ENCODE measurements at places on chromosomes 5 and 9. TPM values are rescaled to one million over a fixed set of nuclear protein-coding genes. Genes with fewer than 3 reads are reported as not detected.

GRCh38 chr5:8906303-8906967, 639.4 kb downstream of the SEMA5A start:
- H3K4me3 ChIP-seq = no peak overlapping the region
- H3K27me3 ChIP-seq = no peaks in the 10 kb centered on the region
- H3K4me1 ChIP-seq = no peaks in the 10 kb centered on the region
- H3K36me3 ChIP-seq = no peaks in the 10 kb centered on the region

GRCh38 chr5:107993341-107993740, 322.6 kb upstream of the EFNA5 start:
- no peaks in the 10 kb centered on the region for H3K4me1 ChIP-seq
- no peak for DNase-seq
- H3K4me3 ChIP-seq = no peak overlapping the region
- H3K27ac ChIP-seq = no peak overlapping the region
- no peaks in the 10 kb centered on the region for H3K36me3 ChIP-seq

The ECM2 gene
- 23.5 TPM for total RNA-seq

The C5orf34 gene
- 7.7 TPM for total RNA-seq

- no peak for DNase-seq
- H3K36me3 ChIP-seq = no peaks in the 10 kb centered on the region
- no peak overlapping the region for H3K4me3 ChIP-seq
- no peaks in the 10 kb centered on the region for H3K4me1 ChIP-seq
Measured at GRCh38 chr5:67021031-67021430, 175.6 kb downstream of the CD180 start.

DNA sequence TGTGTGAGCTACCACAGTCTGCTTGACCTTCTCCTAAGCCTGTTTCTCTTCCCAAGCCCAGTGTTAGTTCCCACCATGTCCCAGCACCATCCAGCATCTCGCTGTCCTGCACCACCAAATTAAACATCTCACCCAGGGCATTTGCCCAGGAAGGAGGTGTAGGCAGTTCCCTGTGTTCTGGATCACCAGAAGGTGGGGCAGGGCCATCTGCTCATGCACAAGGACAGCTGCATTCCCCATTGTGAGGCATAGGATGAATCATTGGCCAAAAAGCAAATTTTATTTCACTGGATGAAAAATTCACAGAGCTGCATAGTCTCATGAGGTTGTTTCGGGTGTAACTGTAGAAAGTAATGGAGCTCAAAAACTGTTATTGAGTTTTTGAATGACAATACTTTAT, 89.5 kb upstream of the GRIA1 start:
- no peak overlapping the region for H3K4me3 ChIP-seq
- no peaks in the 10 kb centered on the region for H3K36me3 ChIP-seq
- no peaks in the 10 kb centered on the region for H3K27me3 ChIP-seq

- no peak overlapping the region for H3K4me3 ChIP-seq
- no peaks in the 10 kb centered on the region for H3K27me3 ChIP-seq
- H3K27ac ChIP-seq = no peak overlapping the region
- H3K4me1 ChIP-seq = no peaks in the 10 kb centered on the region
- H3K36me3 ChIP-seq = no peaks in the 10 kb centered on the region
Measured at GRCh38 chr9:78115073-78115472, 83.5 kb upstream of the GNAQ start.

GRCh38 chr5:142660731-142661130, 25.2 kb downstream of the FGF1 start:
- DNase-seq = no peak
- H3K36me3 ChIP-seq = no peaks in the 10 kb centered on the region
- no peaks in the 10 kb centered on the region for H3K27me3 ChIP-seq
- H3K27ac ChIP-seq = no peak overlapping the region

GRCh38 chr5:172412724-172413286, 41.5 kb downstream of the SH3PXD2B start:
- no peaks in the 10 kb centered on the region for H3K27me3 ChIP-seq
- H3K27ac ChIP-seq = peak overlapping the region; percentile 93
- DNase-seq = peak; percentile 93
- H3K4me3 ChIP-seq = no peak overlapping the region

GRCh38 chr5:72041654-72042053, 65.6 kb upstream of the MAP1B start:
- H3K27me3 ChIP-seq = no peaks in the 10 kb centered on the region
- H3K4me1 ChIP-seq = no peaks in the 10 kb centered on the region
- no peaks in the 10 kb centered on the region for H3K36me3 ChIP-seq
- no peak overlapping the region for H3K27ac ChIP-seq

GRCh38 chr9:33250458-33250995, 10.6 kb downstream of the SPINK4 start:
- H3K36me3 ChIP-seq = no peaks in the 10 kb centered on the region
- no peaks in the 10 kb centered on the region for H3K4me1 ChIP-seq
- DNase-seq = no peak
- no peak overlapping the region for H3K4me3 ChIP-seq

The GLDC gene
- 0.26 TPM for total RNA-seq

DNA sequence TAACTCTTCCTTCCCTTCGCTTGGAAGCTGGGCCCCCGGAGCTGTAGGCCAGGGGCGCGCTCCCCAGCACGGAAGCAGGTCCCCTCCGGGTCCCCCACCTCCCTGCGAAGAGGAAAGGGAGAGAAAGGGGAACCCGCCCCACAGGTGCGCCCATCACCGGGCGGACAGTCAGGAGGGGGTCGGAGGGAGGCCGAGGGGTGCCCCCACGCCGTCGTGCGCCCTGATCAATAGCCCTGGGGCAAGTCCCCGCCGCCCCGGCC, 793 bp downstream of the AGPAT2 start:
- no peaks in the 10 kb centered on the region for H3K27me3 ChIP-seq
- peak overlapping the region; percentile 68 for H3K4me3 ChIP-seq
- no peaks in the 10 kb centered on the region for H3K36me3 ChIP-seq
- peak overlapping the region; percentile 72 for H3K27ac ChIP-seq

DNA sequence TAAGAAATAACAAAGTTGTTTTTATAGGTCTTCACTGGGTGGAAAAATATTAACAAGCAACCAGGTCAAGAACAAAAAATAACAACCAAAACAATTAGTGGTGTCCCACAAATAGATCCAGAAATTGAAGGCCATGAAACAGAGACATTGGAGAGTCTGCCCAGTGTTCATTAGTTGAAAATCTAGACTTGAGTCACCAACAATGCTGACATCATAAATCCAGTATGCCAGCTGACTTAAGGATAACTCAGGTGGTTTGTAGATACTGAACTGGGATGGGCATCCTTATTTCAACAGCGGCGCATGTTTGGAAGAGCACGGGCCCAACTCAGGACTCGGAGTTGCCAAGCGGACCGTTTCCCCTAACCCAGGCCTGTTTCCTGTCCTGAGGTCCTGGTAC, 80.7 kb upstream of the TNFAIP8 start:
- H3K27ac ChIP-seq = no peak overlapping the region
- H3K4me1 ChIP-seq = no peaks in the 10 kb centered on the region
- no peaks in the 10 kb centered on the region for H3K36me3 ChIP-seq
- no peaks in the 10 kb centered on the region for H3K27me3 ChIP-seq
- no peak for DNase-seq

GRCh38 chr9:108885643-108886348, 23.7 kb downstream of the ACTL7A start:
- no peak for DNase-seq
- no peak overlapping the region for H3K4me3 ChIP-seq
- no peaks in the 10 kb centered on the region for H3K27me3 ChIP-seq
- H3K4me1 ChIP-seq = no peaks in the 10 kb centered on the region
- H3K36me3 ChIP-seq = no peaks in the 10 kb centered on the region

The MOB3B gene
- total RNA-seq = 2.0 TPM

DNA sequence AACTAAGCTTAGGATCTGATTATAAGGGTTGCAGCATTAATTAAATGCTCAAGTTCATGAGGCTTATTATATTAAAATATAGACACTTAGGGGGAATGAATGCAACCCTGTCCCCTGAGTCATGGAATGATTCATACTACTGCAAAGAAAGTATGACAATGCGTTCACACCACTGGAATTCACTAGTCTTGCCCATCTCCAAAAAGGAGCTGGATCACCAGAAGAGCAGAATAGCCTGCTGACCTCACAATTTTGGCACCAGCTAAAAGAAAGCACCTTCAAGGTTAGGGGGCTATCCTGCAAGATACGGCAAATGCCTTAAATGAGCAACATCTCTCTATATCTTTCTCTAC, 32.0 kb upstream of the TMED7 start:
- no peaks in the 10 kb centered on the region for H3K27me3 ChIP-seq
- H3K36me3 ChIP-seq = no peaks in the 10 kb centered on the region
- DNase-seq = no peak
- no peaks in the 10 kb centered on the region for H3K4me1 ChIP-seq
- no peak overlapping the region for H3K27ac ChIP-seq
- H3K4me3 ChIP-seq = no peak overlapping the region

- no peaks in the 10 kb centered on the region for H3K27me3 ChIP-seq
- H3K27ac ChIP-seq = peak overlapping the region; percentile 74
- H3K4me3 ChIP-seq = peak overlapping the region; percentile 73
- no peaks in the 10 kb centered on the region for H3K36me3 ChIP-seq
Measured at GRCh38 chr9:137619240-137620047, 639 bp downstream of the EHMT1 start.

- no peak overlapping the region for H3K27ac ChIP-seq
- no peaks in the 10 kb centered on the region for H3K27me3 ChIP-seq
- no peaks in the 10 kb centered on the region for H3K4me1 ChIP-seq
- no peaks in the 10 kb centered on the region for H3K36me3 ChIP-seq
- no peak for DNase-seq
Measured at GRCh38 chr9:8860925-8861324, 1061.3 kb upstream of the DMAC1 start.

DNA sequence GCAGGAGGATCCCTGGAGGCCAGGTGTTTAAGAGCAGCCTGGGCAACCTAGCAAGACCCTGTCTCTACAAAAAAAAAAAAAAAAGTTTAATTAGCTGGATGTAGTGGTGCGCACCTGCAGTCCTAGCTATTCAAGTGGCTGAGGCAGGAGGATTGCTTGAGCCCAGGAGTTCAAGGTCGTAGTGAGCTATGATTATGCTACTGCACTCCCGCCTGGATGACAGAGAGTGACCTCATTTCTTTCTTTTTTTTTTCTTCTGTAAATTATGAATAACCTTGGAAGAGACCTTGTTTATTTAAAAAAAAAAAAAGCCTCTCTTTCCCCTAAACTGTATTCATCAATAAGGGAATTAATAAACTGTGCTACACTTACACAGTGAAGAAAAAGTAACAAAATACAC, 43.6 kb upstream of the SLC30A5 start:
- no peak overlapping the region for H3K4me3 ChIP-seq
- H3K27ac ChIP-seq = no peak overlapping the region
- no peaks in the 10 kb centered on the region for H3K4me1 ChIP-seq
- no peak for DNase-seq
- no peaks in the 10 kb centered on the region for H3K36me3 ChIP-seq
- H3K27me3 ChIP-seq = no peaks in the 10 kb centered on the region

DNA sequence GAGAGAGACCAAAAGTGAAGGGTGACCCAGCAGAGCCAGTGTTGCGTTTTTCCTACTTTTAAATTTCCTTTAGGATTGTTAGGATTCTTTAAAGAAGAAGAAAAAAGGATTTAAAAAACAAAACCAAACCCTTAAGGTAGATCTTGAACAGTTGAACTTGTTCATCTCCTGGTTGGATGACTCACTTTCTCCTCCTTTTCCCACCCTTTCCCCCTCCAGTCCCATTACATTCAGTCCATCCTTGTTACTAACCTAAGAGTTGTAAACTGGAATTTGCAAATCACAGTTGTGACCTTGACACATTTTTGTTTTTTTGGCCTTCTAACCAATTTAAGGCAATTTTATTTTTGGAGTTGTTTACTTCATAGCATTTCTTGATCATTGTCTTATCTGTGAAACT, 289.2 kb downstream of the ARHGAP26 start:
- DNase-seq = no peak
- H3K36me3 ChIP-seq = no peaks in the 10 kb centered on the region
- H3K4me3 ChIP-seq = no peak overlapping the region
- H3K27ac ChIP-seq = no peak overlapping the region
- no peaks in the 10 kb centered on the region for H3K27me3 ChIP-seq

The LCN15 gene
- total RNA-seq = not detected

DNA sequence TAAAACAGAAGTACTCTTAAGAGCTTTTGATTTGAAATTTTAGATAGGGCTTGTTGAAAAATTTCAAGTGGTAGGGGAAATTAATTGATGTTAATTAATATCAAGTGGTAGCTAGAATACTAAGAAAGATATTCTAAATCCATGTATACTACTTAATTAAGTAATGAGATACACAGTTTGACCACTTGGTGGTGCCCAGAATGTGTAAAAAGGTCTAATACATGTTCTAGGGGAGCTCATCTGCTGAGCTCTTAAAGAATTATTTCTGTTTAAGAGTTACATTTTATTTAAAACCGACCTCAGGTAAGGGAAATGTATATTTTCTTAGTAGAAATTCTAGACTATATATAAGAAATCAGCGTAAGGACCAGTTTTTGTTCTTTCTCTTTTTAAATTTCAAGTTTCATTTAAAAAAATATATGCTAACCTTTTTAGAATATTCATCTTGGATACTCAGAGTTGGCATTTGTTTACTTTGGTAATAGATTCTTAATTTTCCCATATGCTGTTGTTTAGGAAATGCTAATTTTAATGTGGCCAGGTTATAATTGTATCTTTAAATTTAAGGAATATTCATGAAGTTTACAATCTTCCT, 61.5 kb downstream of the LNPEP start:
- no peak overlapping the region for H3K27ac ChIP-seq
- DNase-seq = peak; percentile 16
- H3K36me3 ChIP-seq = no peaks in the 10 kb centered on the region
- no peak overlapping the region for H3K4me3 ChIP-seq

The PCDHGA7 gene
- 10.0 TPM for total RNA-seq

- H3K27ac ChIP-seq = no peak overlapping the region
- no peaks in the 10 kb centered on the region for H3K4me1 ChIP-seq
- DNase-seq = no peak
- no peak overlapping the region for H3K4me3 ChIP-seq
- H3K27me3 ChIP-seq = no peaks in the 10 kb centered on the region
Measured at GRCh38 chr9:105148328-105149006, 96.0 kb upstream of the SLC44A1 start.

- H3K36me3 ChIP-seq = no peaks in the 10 kb centered on the region
- no peak overlapping the region for H3K4me3 ChIP-seq
- no peak overlapping the region for H3K27ac ChIP-seq
- no peaks in the 10 kb centered on the region for H3K27me3 ChIP-seq
- DNase-seq = no peak
Measured at GRCh38 chr9:92001244-92001643, 51.2 kb upstream of the ROR2 start.

DNA sequence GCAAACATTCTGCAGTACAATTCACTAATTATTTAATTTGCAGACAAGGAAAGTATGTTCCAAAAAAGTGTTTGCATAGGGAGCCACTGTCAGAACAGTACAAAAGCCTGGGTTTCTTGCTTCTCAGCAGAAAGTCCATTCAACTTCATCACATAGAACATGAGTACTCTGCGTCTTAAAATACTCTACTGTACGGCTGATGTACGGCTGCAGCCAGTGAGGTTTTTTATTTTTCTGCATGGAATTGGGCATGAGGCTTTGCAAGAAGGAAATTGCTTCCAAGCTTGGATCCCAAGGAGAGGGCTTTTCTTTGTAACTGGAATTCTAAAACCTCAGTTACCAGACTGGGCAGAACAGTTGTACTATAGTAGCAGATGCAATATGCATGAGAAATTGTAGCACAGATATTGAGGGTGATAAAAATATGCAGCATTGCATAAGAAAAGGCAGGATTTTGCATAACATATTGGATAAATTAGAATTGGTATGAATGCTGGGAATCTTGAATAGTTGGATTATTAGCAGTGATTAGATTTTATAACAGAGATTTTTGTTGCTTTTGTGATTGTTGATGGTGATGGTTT, 178.1 kb upstream of the CDH9 start:
- no peaks in the 10 kb centered on the region for H3K4me1 ChIP-seq
- DNase-seq = no peak
- H3K4me3 ChIP-seq = no peak overlapping the region
- no peaks in the 10 kb centered on the region for H3K27me3 ChIP-seq
- H3K27ac ChIP-seq = no peak overlapping the region
- no peaks in the 10 kb centered on the region for H3K36me3 ChIP-seq

All from uterus (tissue), 4 donors.